Mesenchymal stem cell (in vitro differentiated cells and primary cell): ENCODE measurements at places on chromosomes 13 and 19.

GRCh38 chr19:45569619-45570421 is 14.8 kb downstream of the OPA3 start:
- DNase-seq, result no peak

DNA sequence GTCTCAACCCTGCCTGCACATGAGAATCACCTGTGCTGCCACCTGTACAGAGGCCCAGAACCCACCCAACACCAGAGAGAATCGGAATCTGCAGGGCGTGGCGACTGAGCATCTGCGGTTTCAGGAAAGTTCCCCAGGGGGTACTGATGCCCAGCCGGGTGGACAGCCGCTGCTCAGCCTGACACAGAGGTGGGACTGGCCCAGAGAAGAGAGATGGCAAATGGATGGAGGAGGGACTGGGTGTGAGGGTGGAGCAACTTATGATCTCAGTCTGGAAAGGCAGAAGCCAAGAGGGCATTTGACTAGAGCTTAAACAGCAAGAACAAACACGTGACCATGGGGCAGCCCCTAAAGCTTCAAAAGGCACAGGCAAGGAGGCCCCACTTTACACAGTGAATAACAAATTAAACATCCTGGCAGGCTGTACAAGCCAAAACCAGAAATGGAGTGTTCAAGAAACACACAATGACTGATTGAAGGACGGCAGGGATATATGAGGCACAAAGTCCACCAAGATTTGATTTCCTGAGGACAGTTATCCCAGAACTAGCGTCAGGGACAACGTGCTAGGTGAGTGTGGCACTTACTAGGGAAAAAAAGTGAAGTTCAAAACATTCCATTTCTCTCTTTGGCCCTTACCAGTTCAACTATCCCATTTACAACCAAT is 3.1 kb downstream of the RANBP3 start:
- no peak for DNase-seq

DNA sequence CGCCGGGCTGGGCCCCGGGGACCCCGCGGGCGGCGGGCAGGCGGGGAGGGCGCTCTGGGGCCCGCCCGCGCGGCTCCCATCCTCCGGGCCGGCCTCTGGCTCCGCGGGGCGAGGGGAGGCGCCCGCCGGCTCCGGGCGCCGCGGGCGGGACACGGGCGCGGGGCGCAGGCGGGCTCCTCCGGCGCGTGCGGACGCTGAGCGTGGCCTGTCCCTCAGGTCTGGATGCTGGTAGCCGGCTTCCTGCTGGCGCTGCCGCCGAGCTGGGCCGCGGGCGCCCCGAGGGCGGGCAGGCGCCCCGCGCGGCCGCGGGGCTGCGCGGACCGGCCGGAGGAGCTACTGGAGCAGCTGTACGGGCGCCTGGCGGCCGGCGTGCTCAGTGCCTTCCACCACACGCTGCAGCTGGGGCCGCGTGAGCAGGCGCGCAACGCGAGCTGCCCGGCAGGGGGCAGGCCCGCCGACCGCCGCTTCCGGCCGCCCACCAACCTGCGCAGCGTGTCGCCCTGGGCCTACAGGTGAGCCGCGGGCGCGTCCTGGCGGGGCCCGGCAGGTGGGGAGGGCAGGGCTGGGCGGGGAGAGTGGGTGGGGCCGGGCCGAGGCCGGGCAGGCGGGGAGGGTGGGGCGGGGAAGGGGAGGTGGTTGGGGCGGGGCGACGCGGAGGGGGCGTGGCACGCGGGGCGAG is 420 bp downstream of the IL17D start:
- peak; percentile 81 for DNase-seq

- DNase-seq, result no peak
Observed at GRCh38 chr13:27942972-27943371, 23.2 kb downstream of the PDX1 start.

DNA sequence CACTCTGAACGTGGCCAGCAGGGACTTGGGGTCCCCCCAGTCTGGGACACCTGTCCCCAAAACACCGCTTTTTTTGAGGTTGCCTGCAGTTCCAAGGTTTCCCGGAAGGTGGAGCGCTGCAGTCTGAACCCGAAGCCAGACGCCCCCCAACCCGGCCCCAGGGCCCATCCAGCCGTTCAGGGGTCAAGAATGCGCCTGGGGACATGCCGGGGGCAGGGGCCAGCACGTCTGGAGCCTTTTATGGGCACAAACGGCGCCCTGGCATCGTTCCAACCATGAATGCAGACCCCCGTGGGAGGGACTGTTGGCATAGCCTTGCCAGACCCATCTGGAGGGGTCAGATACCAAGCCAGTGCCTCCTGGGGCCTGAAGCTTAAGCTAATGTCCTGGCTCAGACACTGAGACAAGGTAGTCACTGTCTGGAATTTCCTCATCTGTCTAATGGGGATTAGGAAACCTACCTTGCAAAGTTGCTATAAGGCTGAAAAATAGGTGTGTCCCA is 6.9 kb downstream of the S1PR5 start:
- no peak for DNase-seq

DNA sequence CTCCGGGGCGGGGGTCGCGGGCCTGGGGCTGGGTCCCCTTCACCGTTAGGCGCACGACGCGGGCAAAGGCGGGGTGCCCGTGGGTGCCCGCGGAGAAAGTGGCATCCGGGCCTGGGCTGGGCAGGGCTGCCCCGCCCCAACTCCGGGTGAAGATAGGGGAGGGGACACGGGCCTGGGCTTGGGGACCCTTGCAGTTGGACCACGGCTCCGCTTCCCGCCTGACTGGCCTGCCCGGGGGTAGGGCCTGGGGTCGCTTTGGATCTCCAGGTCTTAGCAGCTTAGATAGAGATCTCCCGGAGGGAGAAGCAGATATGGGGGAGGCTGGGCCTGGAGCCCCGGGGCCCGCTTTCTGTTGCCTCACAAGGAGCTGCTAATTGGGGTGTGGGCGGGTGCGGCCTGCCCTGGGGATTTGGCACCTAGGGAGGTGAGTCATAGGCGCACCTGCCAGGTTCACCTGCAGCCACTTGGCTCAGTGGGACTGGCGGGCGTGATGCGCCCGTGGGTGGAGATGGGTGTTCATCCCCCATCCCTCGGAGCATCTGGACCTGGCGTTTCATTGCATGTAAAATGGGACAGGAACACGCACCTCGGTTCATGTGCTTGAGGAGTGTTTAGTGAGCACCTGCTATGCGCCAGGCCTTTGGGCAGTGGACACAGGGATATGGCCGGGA is 585 bp downstream of the MAP1S start:
- no peak for DNase-seq

GRCh38 chr19:12837225-12837624 is 1.1 kb upstream of the MAST1 start:
- DNase-seq, result no peak

DNA sequence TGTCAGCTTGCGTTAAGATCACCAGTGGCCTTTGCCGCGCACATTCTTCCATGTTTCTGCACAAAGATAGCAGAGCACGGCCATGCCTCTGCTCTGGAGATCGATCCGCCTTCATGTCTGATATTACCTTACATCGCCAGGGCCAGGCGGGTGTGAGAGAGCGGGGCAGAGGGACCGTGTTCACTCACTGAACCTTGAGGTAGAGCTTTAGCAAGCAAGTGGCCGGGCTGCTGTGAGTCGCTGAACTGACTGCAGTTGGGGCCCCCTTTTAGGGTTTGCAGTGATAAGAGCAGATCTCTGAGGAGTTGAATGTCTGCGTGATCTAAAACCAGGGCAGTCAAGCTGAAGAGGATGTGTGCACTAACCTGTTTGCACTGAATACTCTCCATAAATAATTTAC is 275.4 kb upstream of the OBI1 start:
- no peak for DNase-seq

GRCh38 chr19:50313812-50314536 is 15.2 kb downstream of the KCNC3 start:
- DNase-seq, result no peak

DNA sequence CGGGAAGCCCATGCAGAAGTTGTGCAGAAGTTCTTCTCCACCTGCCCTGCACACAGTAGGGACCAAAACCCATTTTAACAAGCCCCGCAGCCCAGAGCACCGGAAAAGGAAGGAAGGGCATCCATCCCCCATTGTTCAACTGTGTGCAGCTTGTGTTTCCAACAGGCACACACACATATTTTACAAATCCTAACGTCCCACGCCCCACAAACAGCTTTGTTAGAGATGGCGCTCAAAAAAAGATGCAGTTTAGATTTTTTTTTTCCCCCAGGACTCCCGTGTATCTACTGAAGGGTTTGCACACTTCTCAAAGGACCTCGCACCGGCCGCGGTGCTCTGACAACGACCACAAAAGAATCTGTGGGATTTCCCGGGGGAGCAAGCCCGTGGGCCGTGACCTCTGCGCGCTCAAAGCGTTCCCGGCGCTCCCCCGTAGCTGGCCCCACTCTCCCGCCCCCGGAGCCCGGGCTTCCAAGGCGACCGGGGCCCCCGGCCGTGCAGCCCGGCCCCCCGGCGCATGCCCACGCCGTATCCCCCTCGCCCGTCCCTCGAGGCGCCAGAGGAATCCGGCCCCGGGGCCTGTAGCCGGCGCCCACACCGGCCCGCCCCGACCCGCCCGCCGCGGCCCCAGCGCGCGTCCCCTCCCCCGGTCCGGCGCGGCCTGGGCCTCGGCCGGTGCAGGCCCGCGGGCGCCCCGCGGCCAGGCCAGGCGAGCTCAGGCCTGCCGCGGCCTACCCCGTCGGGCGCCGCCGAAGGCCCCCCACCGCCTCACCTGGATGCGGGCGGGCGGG is 523 bp downstream of the ELAVL1 start:
- peak; percentile 59 for DNase-seq

GRCh38 chr19:51441410-51442390 is 16.6 kb downstream of the SIGLEC8 start:
- no peak for DNase-seq

GRCh38 chr19:58229255-58229639 is 533 bp downstream of the ZNF544 start:
- DNase-seq, result peak; percentile 26

GRCh38 chr13:29922281-29922821 is 71.9 kb upstream of the UBL3 start:
- peak; percentile 50 for DNase-seq

GRCh38 chr19:41554907-41555306 is 21.1 kb upstream of the CEACAM21 start:
- peak; percentile 11 for DNase-seq

GRCh38 chr19:53462861-53463260 is 4.7 kb upstream of the ZNF813 start:
- no peak for DNase-seq

- no peak for DNase-seq
Observed at GRCh38 chr19:37698216-37698615, 21.3 kb downstream of the ZNF607 start.

GRCh38 chr13:33908116-33908515 is 90.2 kb downstream of the RFC3 start:
- DNase-seq, result no peak

- no peak for DNase-seq
Observed at GRCh38 chr19:35130761-35131720, 3.8 kb downstream of the LGI4 start.
